ENCODE measurements at places on chromosomes 3 and 15.

- no peak for DNase-seq
Observed at GRCh38 chr15:81322676-81323253, 1.2 kb downstream of the STARD5 start.

- DNase-seq, result peak; percentile 77
Observed at GRCh38 chr3:36648241-36649034, 115.9 kb downstream of the DCLK3 start.

DNA sequence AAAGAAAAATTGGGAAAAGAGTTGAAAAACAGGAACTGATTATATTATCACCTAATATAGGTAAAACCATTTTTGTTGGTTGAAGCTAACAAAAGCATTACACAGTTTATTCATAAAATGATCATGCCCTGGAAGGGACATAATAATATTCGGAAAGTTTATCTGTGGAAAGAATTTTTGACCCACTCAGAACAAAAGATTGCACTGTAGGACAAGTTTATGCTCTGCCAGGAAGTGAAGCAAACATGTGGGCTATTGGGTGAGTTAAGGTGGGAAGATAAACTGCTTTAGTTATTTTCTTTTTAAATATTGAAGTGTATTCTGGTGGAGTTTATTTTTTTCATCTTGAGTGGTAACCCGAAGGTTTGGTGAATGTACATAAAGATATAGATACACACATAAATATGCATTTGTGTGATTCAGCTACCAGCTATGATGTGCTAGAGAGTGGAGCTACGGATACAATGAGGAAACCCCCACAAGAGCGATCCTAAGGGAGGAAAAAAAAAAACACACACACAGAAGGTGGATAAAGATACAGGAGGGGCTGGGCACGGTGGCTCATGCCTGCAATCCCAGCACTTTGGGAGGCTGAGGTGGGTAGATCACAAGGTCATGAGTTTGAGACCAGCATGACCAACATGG is 506.4 kb upstream of the THBS1 start:
- DNase-seq, result no peak

DNA sequence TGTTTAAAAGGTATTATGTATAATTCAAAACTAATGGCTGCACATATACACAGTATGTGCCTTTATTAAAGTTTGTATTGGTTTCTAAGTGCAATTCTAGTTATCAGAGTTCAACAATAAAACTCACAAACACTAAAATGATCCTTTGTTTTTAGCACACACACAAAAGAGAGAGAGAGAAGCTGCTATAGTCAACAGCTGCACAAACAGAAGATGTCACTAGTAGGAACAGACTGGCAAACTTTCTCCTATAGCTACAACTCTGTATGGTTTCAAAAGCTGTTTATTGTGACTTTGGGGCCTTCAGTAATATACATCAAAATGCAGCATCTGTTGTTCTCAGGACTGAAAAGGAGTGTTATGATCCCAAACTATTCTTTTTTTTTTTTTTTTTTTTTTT is 6.1 kb downstream of the SECISBP2L start:
- DNase-seq, result no peak

GRCh38 chr3:184907681-184908649 is 96.0 kb downstream of the VPS8 start:
- no peak for DNase-seq

DNA sequence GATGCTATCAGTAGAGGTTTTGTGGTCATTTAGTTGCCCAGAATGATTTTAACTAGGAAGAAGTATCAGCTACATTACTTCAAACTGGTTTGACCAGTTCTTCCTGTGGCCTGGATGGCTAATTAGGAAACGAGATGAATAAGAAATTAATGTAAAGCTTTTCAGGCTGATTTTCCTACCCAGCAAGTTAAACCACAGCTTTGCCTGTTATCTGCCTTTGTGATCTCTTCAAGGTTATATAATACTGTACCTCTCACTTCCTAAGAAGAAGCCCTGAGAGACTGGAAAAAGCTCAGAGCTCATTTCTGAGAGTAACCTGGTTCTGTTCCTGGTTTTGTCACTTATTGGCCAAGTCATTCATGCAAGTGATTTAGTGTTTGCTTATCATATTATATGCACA is 782.2 kb upstream of the GOLIM4 start:
- peak; percentile 72 for DNase-seq

- no peak for DNase-seq
Observed at GRCh38 chr3:46565607-46566039, 479 bp downstream of the LRRC2 start.

DNA sequence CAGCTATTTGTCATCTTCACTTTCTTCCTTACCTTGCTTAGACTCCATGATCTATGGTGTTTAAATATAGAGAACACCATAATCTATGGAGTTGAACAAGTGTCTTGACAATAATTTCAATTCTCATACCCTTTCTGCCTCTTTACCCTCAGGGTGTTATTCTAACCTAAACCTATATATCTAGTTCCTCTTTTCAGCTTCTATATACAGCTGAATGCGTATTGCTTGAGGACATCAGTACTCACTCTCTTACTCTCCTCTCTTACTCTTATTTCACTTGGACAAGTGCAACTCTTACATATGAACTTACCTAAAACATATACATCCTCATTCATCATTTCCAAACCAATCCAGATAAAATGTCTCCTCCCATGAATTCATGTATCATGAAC is 187.1 kb downstream of the RAP2B start:
- no peak for DNase-seq

DNA sequence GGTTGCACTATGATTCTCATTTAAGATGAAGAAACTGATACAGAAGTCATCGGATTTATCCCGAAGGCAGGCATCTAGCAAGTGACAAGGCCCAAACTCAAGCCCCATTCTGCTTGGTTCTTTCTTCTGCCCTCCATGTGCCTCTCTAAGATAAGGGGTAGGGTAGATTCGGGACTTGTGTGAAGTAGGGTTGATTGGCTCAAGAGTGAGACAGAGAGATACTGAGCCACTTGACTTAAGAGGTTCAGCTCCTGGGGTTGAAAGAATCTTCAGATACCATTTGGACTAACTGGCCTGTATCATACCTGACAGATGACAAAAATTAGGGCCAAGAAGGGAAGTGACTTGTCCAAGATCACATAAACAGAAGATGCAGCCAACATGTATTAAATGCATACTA is 891 bp downstream of the RFT1 start:
- DNase-seq, result no peak

GRCh38 chr3:57659004-57659673 is 33.7 kb downstream of the DENND6A start:
- no peak for DNase-seq

- no peak for DNase-seq
Observed at GRCh38 chr3:161270991-161271390, 49.9 kb downstream of the NMD3 start.

DNA sequence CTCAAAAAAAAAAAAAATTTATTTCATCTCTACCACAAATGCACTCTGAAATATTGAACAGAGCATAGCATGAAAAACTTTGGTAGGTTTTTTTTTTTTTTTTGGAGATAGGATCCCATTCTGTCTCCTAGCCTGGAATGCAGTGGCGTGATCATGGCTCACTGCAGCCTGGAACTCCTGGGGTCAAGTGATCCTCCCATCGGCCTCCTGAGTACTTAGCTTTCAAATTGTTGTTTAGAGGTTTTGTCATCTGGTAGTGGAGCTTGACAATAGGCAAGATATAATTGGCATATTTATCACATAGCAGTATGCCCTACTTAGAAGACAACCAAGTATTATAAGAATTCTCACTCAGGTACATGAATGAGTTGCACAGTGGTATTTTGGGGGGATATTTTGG is 234.2 kb upstream of the ST8SIA2 start:
- no peak for DNase-seq

- DNase-seq, result peak; percentile 60
Observed at GRCh38 chr3:184371570-184372018, 6.4 kb downstream of the THPO start.

DNA sequence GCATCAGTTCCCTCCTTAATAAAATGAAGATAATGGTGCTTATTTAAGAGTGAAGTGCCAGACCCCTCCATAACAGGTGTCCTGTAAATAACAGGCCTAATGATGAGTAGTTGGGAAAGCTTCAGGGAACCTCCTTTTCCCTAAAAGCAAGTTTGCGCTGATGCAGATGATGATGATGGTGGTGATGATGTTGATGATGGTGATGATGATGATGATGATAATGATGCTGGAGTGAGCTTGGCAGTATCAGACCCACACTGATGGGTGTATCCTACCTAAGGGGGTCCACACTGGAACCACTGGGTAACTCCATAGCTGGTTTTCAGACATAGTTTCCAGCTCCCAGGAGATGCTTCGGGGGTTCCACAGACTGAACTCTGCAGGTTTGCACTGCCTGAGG is 24.4 kb downstream of the MTMR14 start:
- DNase-seq, result no peak

DNA sequence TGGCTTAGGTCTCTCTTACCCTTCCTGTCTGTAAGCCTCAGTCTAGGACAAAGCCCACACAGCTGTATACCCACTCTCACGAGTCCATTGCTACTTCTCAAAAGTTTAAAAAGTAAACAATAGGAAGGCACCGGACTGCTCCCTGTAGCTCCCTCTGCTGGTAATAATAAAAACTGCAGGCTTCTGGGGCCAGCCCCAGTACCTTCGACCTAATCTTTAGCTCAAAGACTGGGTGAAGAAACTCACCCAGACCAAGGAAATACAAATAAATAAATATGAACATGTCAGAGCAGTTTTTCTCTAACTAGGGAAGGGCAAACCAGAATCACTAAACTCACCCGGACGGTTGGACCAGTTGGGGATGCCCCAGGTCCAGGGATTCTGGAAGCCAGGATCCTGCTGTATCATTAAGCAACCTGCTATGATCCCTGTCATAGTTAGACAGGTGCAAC is 5.0 kb downstream of the FAM219B start:
- DNase-seq, result no peak

- DNase-seq, result no peak
Observed at GRCh38 chr3:49255112-49255511, 21.9 kb downstream of the C3orf62 start.

DNA sequence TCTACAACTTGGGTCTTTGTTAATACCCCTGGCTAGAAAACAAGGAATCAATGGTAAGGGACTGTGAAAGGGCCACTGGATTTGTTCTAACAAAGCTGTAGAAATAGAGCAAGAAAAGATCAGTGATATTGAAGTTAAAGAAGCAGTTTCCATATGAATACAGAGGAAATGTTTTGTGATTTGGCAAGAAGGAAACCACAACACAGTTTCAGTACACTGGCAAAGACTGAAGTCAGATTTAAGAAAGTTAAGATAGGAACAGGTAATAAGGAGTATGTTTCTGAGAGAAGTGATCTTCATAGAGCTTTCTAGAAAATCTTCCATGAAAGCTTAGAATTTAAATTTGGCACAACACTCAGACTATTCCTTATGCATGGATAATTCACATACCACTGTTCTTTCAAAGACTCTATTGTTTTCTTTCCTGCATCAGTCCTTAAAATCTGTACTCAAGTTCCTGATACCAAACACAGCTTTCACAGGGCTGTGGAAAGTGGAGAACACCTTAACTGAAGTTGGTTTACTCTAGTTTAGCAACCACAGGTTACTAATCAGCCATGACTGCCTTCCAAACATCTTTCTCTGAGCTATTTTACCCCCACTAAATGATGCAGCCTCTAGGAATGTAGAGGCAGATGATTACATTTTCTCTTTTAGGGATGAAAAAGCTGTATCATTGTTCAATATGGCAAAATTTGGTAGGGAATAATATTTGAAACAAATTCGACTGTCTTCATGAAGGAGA is 32.4 kb upstream of the ALCAM start:
- no peak for DNase-seq

DNA sequence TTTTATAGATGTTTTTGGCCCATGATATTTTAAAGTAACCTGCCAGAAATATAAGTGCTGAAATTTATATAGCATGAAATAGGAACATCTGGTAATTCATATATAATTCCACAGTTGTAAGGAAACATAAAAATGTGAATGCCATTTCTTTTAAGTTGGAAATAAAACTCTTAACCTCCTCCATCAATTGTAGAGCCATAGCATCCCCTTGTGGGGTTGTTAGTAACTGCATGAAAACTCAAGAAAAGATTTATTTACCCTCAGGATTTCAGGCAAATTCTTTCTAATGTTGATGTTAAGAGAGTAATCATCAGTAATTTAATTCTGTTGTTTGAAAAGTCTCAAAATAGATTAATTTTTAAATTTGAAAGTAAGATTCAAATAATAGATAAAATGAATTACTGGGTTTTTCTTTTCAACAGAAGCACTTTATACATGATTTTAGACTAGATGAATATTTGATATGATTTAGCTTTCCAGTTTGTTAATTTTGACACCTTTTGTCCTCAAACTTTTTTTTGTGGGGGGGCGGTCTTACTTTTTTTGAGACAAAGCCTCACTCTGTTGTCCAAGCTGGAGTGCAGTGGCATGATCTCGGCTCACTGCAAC is 74.7 kb downstream of the RASA2 start:
- no peak for DNase-seq

DNA sequence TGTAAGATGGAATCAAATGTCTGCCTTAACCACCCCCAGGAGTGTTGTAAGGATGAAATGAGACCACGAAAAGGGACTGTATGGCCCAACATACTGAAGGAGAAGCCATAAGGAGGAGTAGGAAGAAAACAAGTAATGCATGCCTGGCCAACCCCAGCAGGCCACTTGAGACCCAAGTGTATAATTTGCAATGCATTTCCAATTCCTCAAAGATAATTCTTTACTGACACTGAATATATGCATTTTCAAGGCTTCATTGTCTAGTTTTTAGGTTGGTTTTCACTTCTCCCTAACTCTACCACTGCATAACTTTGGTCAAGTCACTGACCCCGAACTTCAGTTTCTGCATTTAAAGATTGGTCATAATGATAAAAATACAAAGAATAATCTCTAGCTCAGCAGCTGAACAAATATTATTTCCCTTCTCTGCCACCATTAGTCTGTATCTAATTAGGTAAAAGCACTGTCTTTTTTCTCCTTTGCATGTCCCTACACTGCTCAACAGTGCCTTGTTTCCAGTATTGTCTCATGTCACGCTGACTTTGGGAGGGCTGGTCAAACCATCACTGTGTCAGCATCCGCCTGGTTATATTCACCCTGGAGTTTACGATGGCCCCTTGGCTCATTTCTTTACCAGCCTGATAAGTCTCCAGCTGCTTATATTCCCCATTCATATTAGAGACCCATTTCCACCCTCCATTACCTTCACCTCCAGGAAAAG is 378.6 kb downstream of the NTRK3 start:
- no peak for DNase-seq

DNA sequence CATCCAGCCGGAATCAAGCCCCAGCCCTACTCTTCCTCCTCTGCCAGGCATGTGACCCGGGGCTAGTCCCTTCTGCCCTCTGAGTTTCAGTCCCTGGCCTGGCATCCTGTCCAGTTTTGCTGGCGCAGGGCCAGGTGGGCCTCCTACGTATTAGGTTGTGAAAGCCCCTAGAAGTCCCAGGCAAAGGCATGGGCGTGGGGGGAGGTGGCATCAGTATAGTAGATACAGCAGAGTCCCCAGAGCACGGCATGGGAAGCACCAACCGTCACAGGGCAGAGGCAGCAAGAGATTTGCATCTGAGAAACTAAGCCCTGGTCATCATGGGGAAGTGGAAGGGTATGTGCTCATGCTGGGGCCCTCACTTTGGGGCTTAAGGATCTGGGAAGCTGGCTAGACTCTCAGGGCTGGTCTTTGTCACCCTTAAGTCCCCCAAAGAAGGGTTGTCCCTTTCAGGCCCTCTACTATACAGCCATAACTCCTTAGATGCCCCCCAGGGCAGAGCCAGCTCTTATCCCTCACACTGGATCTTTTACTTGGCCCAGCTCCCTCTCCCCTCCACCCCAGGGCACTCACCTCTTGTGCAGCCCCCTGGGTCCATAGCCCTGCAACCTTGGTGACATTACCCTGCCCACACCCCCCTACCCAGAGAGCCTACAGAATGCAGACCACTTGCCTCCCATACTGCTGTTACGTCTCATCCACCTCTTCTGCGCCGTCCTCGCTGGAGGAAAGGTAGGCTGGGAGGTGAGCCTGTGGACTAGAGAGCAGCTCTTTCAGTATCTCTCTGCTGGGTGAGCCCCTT is 11.3 kb downstream of the NBEAL2 start:
- DNase-seq, result no peak

Data from epithelial cell of prostate (primary cell).